ENCODE measurements at places on chromosomes 1 and 21.

DNA sequence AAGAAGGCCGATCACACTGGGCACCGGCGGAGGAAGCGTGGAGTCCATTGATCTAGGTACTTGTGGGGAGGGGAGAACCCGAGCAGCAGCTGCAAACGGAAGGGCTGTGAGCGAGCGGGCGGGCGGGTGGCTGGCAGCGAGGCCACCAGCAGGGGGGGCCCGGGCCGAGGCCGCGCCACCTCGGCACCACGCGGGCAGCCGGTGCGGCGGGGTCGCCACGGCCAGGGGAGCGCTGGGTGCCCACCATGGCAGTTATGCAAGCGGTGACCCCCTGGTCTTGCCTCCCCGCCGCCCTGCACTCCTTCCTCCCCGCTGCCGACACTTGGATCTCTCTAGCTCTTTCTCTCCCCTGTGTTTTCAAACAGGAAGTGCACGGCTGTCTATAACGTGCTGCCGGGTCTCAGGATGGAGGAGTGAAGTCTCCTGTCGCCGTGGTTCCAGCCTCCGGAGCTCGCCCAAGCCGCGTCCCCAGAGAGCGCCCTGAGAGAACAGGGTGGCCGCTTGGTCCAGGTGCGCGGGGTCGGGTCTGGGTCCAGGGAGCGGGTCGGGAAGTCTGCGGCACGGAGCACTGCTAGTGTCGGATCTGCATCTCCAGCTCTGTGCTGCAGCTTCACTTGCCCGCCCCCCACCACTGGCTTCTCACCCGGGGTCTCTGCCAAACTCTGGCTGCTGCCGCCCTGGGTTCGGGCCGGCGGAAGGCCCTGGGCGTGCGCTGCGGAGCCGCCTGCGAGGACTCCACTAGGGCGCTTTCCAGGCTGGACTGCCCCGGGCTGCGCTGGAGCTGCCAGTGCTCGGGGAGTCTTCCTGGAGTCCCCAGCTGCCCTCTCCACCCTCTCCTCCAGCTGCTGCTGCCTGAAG lies 22.7 kb downstream of the LRRC8D start:
- DNase-seq: no peak

DNA sequence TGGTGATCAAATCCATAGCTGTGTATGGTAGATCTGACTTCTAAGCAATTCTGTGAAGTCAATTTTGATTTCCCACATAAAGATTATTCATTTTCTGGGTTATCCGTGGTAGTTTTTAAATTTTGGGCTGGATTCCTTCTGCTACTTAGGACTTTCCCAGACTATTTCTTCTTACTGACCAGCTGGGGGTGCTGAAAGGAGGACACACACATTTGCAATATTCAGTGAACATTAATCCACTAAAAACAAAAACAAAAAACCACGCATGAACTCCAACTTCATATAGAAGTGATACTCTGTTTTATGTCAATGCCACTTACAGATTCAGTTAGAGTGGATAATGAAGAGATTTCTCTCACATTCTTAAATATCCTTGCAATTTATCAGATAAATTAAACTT lies 105.4 kb downstream of the KCTD3 start:
- no peak for DNase-seq

DNA sequence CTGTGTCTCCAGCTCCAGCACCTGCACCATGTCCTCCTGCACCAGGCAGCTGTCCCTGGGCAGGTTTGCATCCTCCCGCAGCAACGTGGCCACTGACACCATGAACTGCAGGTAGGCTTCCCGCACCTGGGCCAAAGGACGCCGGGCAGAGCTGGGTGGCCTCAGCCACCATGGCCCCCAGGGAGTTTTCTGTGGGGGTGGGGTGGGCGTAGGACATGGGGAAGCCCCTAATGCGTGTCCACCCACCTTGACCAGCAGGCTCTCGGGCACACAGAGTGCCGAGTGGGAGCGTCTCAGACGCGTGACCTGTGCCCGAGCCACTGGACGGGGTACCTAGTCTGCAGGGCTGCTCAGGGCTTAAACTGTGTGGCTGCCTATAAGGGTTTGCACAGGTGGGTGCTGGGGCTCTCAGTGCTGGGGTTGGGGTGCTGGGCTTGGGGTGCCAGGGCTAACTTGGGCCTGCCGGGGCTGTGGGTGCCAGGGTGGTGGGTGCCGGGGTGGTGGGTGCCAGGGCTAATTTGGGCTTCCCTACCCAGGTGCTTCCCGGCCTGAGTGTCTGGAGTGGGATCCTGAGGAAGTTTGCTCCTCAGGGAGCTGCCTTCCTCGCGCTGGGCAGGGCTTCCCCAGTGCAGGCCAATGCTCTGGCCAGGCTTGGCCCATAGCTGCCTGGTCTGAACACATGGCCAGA lies 17.7 kb downstream of the PRXL2B start:
- no peak for DNase-seq

DNA sequence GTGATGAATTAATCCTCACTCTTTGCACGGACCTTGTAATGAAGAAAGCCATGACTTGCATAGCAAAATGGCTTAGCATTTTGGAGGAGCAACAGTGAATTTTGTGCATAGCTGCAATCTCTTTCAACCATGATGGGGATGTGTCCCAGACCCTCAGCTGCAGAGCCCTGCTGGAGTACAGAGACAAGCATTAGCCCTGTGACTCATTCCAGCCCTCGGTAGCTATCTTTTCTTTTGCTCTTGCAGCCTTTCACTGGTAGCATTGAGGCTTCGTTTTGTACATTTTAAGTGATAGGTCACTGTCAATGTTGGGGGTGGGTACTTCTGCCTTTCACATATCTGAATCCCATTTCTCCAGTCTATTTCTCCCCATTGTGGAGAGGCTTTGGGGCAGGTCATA lies 58.4 kb downstream of the SLC35F3 start:
- DNase-seq: no peak

- no peak for DNase-seq
Observed at GRCh38 chr21:43299441-43300277, 127.3 kb downstream of the SIK1 start.

DNA sequence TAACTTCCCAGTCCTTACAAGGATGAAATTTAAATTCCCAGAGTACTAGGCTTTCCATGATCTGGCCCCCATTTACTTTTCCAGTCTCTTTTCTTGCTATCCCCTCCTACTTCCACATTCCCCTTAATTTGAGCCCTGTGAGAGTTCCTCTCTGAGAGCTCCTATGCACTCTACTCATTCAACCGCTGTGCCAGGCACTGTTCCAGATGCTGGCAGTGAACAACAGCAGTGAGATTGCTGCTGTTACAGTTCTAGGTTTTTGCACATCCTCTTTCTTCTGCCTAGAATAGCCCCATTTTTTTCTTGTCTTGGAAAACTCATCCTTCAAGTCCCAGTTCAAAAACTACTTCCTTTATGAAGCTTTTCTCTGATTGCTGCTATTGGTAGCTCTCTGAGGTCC lies 18.8 kb downstream of the ATF6 start:
- no peak for DNase-seq

DNA sequence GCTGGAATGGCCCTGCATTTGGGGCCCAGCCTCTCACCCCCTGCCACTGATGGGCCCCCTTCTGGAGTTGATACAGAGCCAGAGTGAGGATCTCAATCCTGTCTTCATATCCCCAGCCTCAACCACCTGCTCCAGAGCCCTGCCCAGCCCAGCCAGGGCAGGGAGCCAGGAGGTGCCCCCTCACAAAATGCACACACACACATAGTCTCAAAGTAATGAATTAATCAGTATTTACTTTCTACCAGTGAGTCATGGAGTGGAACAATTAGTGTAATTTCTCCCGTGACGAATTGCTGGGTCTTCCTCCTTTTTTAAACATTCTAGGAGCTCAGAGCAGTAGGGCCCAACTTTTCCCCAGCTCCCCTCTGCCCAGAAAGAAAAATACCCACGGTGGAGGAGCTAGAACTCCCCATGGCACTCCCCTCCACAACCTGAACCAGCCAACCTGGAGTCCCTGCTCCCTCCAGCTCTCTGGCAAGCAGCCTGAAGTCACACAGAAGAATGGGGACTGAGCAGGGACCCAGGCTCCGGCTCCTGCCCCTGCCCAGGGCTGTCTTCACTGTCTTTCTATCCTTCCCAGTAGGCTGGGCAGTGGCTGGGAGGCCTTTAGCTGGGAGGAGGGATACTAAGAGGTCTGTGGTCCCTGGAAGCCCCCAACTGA lies 29.3 kb downstream of the SDC3 start:
- DNase-seq: no peak

- no peak for DNase-seq
Observed at GRCh38 chr1:8351693-8352470, 34.0 kb downstream of the SLC45A1 start.

All from cortex of kidney (tissue), 1 donor.